ENCODE measurements at places on chromosomes 13 and 19.

GRCh38 chr13:97466722-97467121 is 32.8 kb downstream of the RAP2A start:
- no peak for DNase-seq

GRCh38 chr13:27273658-27274425 is 3.2 kb downstream of the RASL11A start:
- DNase-seq: no peak

GRCh38 chr19:16851031-16851712 is 22.0 kb downstream of the SIN3B start:
- no peak for DNase-seq

DNA sequence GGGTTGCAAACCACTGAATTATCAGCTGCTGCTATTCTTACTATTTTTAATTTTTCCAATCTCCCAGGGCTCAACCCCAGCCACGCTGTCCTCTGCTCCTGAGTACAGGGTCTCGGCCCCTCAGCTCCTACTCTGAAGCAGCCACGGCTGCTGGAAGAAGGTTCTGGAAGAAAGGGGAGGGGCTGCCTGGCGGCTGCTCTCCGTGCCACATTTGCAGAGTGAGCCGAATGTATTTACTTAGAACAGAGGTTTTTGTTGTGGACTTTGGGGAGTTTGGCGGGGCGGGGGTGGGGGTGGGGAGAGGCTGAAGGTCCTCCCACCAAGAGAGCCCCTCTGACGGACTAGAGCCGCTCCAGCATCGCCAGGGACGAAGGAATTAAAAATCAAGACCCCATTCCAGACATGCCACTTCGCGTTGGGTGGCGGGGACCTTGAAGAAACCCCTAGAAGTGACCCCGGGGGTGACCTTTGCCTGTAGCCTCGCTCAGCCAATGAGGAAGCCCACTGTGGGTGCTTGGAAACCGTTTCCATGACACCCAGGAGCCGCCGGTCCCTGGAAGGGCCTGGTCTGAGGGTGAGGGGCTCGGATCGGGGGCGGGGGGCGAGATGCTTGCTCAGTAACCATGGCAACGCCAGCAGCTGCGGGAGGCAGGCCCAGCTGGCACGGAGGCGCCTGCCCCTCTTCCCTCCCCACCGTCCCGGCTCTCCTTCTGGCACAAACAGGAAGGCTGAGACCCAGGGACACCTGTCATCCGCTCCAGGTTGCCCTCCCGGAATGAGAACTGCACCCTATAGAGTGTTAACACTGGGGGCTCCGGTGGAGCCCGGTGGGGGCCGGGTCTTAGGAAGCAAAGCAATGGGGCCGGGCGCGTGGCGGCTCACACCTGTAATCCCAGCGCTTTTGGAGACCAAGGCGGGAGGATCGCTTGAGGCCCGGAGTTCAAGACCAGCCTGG is 54.2 kb upstream of the PTPRS start:
- DNase-seq: no peak

GRCh38 chr19:42096255-42096837 is 20.4 kb downstream of the ZNF574 start:
- no peak for DNase-seq
